Smooth muscle cell of the brain vasculature (primary cell): ENCODE measurements at places on chromosomes 6 and 20.

GRCh38 chr6:151701911-151702562 is 105.4 kb upstream of the ESR1 start:
- no peak for DNase-seq

DNA sequence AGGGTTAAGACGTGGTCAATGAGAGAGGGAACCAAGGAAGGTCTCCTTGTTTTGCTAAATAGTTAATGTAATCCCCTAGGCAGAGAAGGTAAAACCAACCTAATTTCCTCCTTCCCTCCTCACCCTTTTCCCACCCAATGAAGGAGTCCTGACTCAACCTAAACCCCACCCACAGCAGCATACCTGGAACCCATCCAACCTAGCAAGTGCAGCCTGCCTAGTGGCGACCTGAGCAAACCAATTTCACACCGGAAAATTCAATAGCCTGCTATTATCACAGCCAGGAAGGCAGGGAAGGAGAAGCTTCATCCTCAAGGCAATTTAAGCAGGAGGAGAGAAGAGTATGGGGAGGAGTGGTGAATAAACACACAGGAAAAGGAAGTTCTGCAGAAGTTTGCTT is 46.9 kb downstream of the OSTM1 start:
- DNase-seq, result no peak

DNA sequence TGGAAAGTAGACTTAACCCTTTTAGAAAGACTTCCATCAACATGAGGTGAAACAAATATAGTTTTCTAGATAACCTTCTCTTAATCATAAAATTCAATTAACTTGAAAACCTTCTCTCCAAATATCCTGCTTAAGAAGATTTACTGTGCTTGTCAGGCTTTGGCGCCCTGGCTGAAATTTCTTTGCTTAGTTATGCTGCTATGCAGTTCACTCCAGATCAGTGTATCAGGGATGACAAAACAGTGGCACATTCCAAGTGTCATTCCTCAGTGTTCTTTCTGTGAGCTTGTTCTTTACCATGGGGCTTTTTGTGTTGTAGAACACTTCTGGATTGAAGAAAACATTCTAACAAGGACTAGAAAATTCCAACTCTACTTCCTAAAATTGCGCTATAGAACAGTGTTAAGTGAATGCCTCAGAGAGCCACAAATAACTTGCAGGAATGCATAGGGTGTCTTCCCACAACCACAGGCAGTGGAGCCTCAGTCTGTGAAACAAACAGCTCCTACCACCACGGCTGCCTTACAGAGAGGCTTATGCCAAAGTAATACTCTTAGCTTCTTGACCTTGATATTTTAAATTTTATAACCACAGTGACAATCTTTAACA is 443.6 kb downstream of the CDC5L start:
- no peak for DNase-seq

DNA sequence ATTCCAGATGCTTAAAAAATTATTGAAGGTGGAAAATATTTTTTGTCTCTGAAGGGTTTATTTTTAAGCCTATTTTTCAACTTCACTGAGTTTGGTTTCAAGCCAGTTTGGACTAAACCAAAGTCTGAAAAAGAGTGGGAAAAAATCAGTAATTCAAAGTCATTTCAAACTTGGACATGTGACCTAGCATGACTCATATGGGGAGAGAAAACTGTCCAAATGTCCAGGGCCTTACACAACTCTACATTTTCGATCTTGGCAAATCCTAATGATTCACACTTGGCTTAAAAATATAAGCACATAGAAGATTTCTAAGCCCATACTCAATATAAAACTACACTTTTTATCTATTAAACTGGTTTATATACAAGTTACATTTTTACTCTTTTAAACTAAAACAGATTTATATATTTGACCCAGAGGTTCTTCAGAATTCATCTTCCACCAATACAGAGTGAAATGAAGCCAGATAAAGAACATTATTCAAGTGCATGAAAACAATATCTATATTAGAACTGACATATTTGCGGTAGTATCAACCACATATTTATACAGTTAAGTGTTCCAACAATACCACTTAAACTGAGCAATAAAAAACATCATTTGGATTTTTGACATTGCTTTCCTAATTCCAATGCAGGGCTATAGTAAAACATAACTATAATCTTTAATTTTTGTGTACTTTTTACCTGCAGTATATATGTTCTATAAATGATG is 110.3 kb upstream of the TCF21 start:
- no peak for DNase-seq

DNA sequence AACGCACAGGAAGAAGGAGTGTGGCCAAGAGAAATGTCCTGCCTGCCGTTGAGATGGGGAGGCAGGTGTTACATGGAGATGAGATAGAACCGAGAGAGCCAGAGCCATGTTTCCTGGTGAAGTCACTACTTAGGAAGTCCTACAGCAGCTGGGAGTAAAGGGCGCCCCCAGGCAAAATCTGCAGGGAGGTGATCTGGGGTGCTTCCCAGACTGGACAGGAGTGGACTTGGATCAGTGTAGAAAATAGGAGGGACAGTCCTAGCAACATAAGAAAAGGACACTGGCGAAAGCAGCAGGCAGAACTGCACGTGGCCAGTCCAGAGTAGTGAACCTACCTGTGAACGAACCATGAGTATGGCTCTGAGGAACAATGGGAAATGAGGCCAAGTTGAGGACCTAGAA is 85.3 kb downstream of the CD164 start:
- no peak for DNase-seq

GRCh38 chr6:160692369-160692959 is 9.6 kb upstream of the PLG start:
- DNase-seq, result no peak

GRCh38 chr6:25312034-25312620 is 33.0 kb downstream of the CARMIL1 start:
- no peak for DNase-seq

- DNase-seq, result no peak
These were observed 620.6 kb upstream of the AGPAT4 start for GRCh38 chr6:161894436-161894835.

GRCh38 chr20:24328901-24329300 is 140.5 kb upstream of the SYNDIG1 start:
- no peak for DNase-seq

DNA sequence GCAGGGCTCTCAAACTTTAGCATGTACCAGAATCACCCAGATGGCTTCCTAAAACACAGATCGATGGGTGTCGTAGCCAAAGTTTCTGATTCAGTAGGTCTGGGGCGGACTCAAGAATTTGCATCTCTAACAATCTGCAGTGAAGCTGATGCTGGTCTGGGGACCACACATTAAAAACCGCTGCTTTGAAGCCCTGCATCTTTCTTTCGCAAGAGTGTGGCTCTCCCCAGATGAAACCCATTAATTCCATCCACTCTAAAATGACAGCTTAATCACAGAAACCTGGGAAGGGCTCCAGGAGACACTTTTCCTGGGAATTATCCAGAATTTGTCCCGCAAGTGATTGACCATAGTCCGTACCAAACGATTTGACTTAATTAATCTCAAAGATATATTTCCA is 319.8 kb upstream of the PLCB4 start:
- no peak for DNase-seq

DNA sequence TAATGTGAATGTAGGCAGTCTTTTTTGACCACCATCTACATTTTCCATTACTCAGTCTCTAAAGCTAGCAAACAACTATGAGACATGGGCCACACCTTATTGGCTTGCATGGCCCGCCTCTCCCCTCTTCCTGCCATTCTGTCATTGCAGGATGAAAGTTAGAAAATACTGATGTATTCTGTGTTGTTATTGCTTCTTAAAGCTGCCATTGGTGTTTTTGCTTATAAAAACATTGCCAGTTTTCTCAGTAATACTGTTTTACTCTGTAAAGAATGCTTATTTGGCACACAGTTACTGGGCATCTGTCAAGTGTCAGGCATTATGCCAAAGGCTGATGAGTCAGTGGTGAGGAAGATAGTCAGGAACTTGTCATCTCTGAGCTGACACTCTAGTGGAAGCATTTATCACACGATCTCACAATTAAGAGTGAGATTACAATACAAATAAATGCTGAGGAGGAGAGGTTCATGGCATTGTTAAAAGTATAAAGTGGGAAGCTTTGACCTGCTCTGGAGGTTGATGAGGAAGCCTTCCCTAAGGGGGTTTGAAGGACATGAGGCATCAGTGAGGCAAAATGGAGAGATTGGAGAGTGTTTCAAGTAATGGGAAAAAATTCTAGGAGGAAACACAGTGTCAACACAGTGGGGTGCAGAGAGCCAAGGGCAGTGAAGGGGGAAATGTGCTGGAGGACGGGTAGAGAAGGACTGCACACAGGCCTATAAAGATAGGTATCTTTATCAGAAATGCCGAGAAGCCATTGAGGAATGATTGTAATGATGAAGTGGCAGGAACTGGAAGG is 14.7 kb downstream of the KLHL32 start:
- no peak for DNase-seq

DNA sequence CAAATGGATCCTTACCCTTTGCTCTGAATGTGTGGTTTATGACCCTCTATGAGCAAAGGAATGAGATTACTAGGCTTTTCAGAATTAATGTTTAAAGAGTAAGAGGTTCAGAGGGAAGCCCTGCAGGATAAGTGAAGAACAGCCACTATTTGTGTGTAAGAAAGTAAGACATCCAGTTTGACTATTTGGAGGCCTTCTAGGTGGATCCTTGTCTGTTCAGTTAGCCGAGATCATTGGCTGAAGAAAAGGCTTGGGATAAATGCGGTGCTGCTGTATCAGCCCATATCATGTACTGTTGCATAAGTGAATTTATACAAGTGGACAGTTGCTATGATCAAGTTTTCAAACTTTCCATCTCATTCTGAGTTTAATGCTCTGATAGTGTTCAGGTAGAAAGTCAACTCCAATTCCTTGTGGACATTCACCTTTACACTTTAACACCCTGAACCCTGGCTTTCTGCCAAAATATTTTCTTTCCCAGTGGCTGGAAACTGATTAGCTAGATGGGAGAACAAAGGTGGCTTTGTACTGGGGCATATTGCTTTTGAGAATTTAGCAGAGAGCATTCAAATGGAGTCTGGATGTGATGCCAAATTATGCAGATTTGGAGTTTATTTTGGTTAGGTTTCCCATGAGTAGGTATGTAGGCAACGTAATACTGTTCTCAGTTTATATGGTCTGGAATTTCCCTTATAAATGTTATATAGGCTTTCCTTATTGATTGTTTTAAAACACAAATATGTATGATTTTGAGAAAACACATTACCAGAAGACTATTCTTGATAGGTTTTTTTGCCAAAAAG is 15.0 kb downstream of the PARD6B start:
- no peak for DNase-seq

- DNase-seq, result no peak
These were observed 61.4 kb downstream of the PDSS2 start for GRCh38 chr6:107398001-107398400.

DNA sequence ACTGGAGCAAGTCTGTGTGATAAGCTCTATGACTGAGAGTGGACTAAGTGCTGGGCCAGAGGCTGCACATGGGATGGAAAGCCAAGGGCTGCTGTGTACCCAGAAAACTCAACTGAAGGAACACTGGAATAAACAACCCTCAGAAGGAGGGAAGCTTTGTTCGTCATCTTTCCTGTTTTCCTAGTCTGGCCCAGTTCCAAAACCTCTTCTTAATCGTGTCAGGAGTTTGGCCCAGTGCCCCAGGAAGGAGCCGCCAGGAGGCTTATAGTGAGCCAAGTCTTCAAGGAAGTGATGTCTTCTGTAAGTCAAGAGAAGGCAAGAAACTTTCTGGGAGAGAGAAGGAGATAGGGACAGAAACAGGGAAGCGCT is 23.3 kb upstream of the TOP1 start:
- DNase-seq, result peak; percentile 97

DNA sequence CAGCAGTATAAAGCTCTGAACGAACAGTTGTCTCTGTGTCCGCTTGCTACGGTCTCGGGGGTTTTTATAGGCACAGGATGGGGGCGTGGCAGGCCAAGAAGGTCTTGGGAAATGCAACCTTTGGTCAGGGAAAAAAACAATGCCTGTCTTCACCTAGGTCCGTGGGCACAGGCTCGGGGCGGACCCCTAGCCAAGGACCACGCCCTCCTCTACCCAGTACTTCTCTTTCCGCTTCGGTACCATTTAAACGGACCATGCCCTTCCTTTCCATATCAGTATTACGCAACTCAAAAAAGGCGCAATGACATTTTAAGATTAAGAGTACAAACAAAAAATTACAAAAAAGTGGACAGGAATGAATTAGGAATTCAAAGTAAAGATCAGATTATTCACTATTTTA is 44.3 kb upstream of the SLC17A4 start:
- no peak for DNase-seq

DNA sequence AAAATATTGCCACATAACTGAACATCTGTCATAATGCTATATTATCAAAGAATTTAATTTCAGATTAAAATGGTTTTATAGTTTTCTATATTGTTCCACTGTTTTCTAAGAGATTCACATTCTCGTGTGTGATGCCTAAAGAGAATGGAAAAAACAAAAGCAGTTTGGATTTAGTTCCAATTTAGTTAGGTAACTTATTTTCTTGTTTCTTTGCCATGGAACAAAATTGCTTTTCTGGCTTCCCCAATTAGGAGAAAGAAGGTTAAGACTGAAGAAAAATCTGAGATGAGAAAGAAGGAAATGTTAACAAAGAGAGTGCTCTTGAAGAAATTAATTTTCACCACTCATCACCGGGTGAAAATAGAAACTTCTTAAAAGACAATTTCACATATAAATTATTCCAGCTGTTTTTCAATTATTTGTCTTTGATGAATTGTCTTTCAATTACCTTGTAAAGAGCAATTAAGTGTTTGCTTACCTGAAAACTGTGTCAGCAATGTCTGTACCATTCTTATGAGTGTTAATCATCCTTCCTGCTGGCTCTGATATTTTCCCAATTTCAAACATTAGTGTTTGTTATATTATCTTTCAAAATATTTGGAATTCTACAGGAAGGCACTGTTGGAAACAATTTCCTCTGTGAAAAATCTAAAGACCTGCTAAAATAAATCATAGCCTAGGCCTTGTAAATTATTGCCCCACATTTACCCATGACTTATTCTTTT is 19.5 kb downstream of the PHACTR2 start:
- DNase-seq, result no peak

GRCh38 chr6:87922947-87923330 is 124.7 kb upstream of the SPACA1 start:
- no peak for DNase-seq

GRCh38 chr6:123042401-123042800 is 46.4 kb downstream of the CLVS2 start:
- DNase-seq, result no peak

DNA sequence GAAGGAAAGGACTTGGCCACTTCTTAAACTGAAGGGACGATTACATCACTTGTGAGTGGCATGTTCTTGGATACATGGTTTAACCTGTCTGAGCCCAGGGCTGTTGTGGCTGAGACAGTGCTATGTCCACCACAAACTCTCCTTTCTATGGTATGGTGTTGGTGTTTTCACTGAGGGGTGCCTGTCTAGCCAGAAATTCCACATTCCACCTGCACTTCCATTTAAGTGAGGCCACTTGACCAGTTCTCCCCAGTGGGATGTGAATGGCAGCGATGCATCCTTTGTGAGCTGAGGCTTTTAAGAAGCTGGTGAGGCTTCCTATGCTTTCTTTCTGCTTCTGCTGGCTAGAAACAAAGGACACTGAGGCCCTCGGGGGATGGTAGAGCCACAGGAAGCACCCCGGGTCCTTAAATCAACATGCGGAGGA is 151.4 kb upstream of the CHD6 start:
- no peak for DNase-seq

- DNase-seq, result no peak
These were observed 626.1 kb downstream of the COL12A1 start for GRCh38 chr6:74579794-74580193.

- no peak for DNase-seq
These were observed 120.8 kb downstream of the OR2B2 start for GRCh38 chr6:27791182-27791943.

- DNase-seq, result no peak
These were observed 18.7 kb downstream of the MOCS3 start for GRCh38 chr20:50977066-50978021.
